ENCODE measurements at places on chromosomes 1 and 21. TPM values are rescaled to one million over a fixed set of nuclear protein-coding genes. Genes with fewer than 3 reads are reported as not detected.

ACTL8 gene
- not detected for total RNA-seq

PEX11B gene
- total RNA-seq, result 24.9 TPM

MYOC gene
- total RNA-seq, result not detected

PCP4 gene
- not detected for total RNA-seq

DMRTA2 gene
- total RNA-seq, result not detected

TNFRSF4 gene
- 26.5 TPM for total RNA-seq

ST3GAL3 gene
- 27.3 TPM for total RNA-seq

NPPB gene
- not detected for total RNA-seq

GABRD gene
- total RNA-seq, result 0.19 TPM

DCST1 gene
- not detected for total RNA-seq

SLX9 gene
- 12.8 TPM for total RNA-seq

HES2 gene
- not detected for total RNA-seq

SGIP1 gene
- not detected for total RNA-seq

ALPL gene
- not detected for total RNA-seq

PEAR1 gene
- 0.52 TPM for total RNA-seq

DPT gene
- total RNA-seq, result not detected

KRTAP10-12 gene
- total RNA-seq, result not detected

KCNJ9 gene
- total RNA-seq, result not detected

UBL4B gene
- total RNA-seq, result not detected

KCNK1 gene
- total RNA-seq, result not detected

SLC45A1 gene
- 0.52 TPM for total RNA-seq

CHI3L2 gene
- 13.5 TPM for total RNA-seq

AMY1B gene
- total RNA-seq, result not detected

VSIG8 gene
- total RNA-seq, result not detected

FCRLB gene
- 5.2 TPM for total RNA-seq

IL6R gene
- 3.8 TPM for total RNA-seq

FALEC gene
- not detected for total RNA-seq

CD52 gene
- total RNA-seq, result 454 TPM

FCRLA gene
- total RNA-seq, result 0.41 TPM

RAP1GAP gene
- total RNA-seq, result 1.1 TPM

ITGB2 gene
- 1,223 TPM for total RNA-seq

RAD54L gene
- total RNA-seq, result 1.8 TPM

WNT3A gene
- not detected for total RNA-seq

KRTAP10-2 gene
- not detected for total RNA-seq

DARS2 gene
- 5.0 TPM for total RNA-seq
